ENCODE measurements at places on chromosomes 3 and 15. TPM values are rescaled to one million over a fixed set of nuclear protein-coding genes. Genes with fewer than 3 reads are reported as not detected.

DNA sequence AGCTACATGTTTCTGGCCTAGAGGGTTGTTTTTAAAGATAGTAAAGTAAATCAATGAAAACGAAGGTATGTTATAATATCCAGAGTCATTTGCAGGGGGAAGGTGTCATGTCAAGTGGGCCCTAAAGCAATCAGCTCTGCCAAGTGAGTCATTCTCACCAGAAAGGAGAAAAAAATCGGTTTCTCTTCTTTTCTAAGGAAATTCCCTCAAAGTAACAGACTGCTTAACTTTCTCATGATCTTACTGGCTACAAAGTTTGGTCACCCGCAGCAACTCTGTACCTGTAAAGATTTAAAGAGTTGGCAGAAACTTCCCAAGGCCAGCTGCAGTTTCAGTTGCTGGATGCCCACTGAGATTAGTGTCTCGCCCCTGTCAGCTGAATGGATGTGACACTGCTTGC, 5.5 kb upstream of the FSIP1 start:
- DNase-seq: no peak

- DNase-seq: no peak
These were observed 162.9 kb downstream of the TIGIT start for GRCh38 chr3:114456742-114457141.

The ZNF35 gene
- 14.0 TPM for total RNA-seq

GRCh38 chr3:138437281-138437680, 2.9 kb downstream of the ESYT3 start:
- no peak for DNase-seq

GRCh38 chr3:117005274-117005673, 295.7 kb downstream of the TUSC7 start:
- DNase-seq: no peak

GRCh38 chr3:119653876-119654275, 6.5 kb downstream of the POPDC2 start:
- DNase-seq: no peak

DNA sequence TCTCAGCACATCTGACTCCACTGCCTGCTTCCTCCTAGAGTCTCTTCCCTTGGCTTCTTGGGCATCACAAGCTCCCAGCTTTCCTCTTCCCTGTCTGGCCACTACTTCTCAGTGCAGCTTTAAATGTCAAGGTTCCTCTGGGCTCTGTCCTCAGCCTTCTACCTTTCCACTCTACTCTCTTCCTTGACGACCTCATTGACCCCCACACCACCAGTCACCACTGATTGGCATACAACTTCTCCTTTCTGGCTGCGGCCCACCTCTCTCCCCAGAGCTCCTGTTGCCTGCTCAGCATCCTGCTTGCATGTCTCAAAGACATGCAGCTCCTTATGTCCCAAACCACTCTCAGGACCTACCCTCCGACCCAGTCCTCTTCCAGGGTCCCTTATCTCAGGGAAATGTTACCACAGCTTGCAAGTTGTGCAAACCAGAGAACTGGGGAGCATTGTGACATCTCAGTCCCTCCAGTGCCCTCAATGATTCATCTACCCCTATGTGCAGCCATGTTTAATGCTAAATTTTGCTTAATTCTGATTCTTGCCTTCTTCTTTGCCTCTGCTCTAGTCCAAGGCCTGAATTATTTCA, 49.9 kb downstream of the TRPM1 start:
- DNase-seq: no peak

DNA sequence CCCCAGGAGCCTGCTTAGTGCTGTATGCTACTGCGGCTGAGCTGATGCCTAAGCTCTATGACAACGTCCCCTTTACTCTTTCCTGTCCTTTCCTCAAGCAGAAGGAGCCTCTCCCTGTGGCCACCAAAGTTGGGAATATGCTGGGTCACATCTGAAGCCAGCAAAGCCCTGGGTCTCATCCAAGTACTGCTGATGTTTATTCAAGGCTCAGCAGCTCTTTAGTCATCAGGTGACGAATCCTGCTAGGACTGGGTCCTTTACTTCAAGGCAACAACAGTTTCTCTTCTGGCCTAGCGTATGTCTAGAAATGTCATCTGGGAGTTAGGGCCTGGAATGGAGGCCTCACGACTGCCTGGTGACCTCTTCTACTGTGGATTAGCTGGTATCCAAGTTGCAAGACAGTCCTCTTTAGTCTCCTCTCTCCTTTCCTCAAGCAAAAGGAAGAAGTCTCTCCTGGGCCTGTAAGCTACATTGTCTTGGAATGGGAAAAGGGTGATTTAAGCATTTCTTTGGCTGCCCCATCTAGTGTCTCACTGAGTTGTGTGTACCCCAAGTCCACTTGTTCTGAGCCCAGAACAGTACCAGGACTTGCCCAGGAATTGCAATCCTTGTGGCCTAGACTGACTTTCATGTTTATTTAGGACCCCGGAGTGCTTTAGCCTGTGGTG, 63.9 kb downstream of the TNFAIP8L3 start:
- peak; percentile 92 for DNase-seq

- no peak for DNase-seq
These were observed 14.4 kb upstream of the CMSS1 start for GRCh38 chr3:99803297-99803696.

The PTX3 gene
- 0.90 TPM for total RNA-seq

DNA sequence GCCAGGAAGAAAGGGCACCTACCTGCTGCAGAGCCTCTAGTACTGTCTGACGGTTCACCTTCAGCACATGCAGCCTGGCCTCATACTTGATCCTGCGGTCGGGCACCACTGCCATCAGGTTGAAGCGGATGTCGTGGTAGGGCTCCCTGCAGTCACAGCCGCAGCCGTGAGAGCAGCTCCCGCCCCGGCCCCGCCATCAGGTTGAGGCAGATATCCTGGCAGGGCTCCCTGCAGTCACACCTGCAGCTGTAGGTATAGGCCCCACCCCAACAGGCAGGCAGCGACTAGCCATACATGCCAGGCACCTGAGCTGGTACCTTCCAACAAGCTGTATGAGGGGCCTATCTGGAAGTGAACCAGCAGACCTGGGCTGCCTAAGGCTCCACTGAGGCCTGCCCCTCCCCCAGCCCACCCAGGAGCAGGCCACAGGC, 38.7 kb downstream of the SEMA3G start:
- DNase-seq: peak; percentile 98

DNA sequence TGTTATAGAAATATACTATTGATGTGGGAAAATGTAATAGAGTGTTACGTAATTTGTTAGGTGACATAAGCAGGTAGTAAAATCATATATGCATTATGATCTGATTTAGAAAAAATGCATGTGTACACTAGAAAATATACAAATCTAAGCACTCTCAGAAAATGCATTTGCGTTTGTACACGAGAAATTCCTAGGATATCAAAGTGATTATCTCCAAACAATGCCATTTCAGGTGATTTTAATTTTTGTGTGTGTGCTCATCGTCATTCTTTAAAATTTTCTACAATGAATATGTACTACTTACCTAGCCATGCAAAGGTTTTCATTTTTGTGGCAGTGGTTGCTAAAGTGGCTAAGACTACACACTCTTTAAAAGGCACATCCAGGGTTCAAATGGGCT, 140.8 kb upstream of the RAD18 start:
- DNase-seq: no peak

- DNase-seq: no peak
These were observed 13.0 kb upstream of the MYO5C start for GRCh38 chr15:52308446-52309153.

DNA sequence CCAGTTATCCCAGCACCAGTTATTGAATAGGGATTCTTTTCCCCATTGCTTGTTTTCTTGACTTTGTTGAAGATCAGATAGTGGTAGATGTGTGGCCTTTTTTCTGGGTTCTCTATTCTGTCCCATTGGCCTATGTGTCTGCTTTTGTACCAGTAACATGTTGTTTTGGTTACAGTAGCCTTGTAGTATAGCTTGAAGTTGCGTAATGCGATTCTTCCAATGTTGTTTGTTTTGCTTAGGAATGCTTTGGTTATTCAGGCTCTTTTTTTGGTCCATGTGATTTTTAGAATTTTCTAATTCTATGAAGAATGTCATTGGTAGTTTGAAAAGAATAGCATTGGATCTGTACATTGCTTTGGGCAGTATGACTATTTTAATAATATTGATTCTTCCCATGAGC, 94.3 kb upstream of the CHMP2B start:
- DNase-seq: no peak

The CTXND1 gene
- total RNA-seq: not detected

The FAM3D gene
- total RNA-seq: 32.9 TPM

- no peak for DNase-seq
These were observed 95.9 kb downstream of the SLC49A4 start for GRCh38 chr3:122890720-122891220.

- peak; percentile 83 for DNase-seq
These were observed 49.5 kb upstream of the SLC9A9 start for GRCh38 chr3:143897576-143898295.

DNA sequence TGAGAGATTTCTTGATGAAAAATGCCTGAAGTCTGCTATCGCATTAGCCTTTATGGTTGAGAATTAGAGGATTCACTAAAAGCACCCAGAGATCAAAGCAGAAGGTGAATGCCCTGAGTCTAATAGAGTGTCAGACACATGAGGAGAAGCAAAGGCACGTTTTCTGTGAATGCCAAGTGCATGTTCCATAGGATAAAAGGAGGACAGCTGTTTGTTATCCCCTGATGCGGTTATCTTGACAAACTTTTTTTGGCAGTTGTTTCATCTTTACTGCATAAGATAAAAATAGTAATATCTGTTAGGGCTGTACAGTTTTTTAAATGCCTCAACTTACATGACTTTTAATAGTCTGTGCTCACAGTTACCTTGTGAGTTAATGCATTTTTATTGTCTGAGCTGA, 65.3 kb upstream of the CD96 start:
- no peak for DNase-seq

The TRIM42 gene
- not detected for total RNA-seq
